ENCODE measurements at places on chromosomes 1 and 21. TPM values are rescaled to one million over a fixed set of nuclear protein-coding genes. Genes with fewer than 3 reads are reported as not detected.

- DNase-seq: no peak
These were observed 399.9 kb upstream of the ADAMTS5 start for GRCh38 chr21:27366646-27367235.

- no peak for DNase-seq
These were observed 95.9 kb upstream of the CCDC190 start for GRCh38 chr1:162956922-162957321.

GRCh38 chr1:31072304-31072746 is 6.8 kb upstream of the PUM1 start:
- DNase-seq: peak; percentile 20

DNA sequence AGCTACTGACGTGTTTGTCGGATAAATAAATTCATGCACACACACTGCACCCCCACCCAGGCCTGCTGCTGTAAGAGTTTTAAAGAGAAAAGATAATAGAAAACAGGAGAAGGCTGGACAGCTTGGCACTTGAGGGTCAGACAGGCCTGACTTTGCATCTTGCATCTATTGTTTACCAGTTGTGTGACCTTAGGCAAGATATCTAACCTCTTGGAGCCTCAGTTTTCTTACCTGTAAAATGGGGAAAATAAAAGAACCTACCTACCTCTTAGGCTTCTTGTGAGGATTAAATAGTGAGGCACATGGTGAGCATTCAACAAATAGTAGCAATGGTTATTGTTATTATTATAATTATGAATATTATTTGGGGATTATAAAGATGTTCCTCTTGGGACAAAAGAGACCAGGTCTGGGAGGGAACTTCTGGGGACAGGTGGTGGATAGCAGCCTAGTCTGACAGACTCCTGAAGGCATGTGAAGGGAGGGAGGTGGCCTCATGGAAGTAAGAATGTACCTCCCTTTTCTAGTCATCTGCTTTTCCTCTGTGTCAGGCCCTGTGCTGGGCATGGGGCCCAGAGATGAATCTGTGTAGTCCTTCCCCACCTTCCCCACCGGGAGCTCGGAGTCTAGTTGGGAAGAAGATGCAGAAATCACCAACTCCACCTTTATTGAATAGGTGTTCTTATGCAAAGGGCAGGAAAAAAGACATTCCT is 18.3 kb upstream of the EPB41 start:
- no peak for DNase-seq

The CR1L gene
- total RNA-seq: 0.19 TPM

The AGRN gene
- 26.8 TPM for total RNA-seq

GRCh38 chr1:208254376-208254775 is 10.2 kb upstream of the PLXNA2 start:
- no peak for DNase-seq
